GM12891 (cell line): ENCODE measurements at places on chromosomes 3 and 15.
A peak's percentile ranks its signal among the peaks of the same experiment; 100 is the strongest.

DNA sequence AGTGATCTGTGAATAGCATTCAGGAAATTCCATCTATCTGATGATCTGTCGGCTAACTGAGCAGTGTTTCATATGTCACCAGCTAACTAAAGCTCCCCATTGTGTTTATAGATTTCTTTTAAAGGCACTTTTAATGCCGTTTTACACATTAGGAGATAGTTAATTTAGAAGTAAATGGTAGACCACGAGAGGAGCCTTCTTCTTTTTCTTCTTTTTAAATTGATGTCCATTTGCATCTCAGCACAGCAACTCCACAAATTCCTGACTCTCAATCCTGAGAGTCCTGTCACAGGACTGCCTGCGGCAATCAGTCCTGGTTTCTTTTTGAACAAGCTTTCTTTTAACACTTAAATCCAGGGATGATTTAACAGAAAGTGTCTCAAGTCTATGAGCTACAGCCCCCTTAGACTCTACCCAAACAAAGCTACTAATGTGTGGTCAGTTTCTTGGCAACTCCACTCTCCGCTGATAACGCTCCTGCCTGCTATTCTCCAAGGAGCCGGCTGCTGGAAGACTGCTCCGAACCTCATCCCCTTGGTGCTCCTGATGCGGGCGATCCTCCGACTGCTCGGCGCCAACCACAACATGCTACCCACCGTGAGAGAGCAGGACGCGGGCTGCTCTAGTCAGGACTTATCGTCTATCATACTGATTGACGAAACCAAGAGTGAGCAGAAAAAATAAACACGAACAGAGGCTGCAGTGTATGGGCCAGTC is 421.4 kb downstream of the MECOM start:
- no peak for DNase-seq

DNA sequence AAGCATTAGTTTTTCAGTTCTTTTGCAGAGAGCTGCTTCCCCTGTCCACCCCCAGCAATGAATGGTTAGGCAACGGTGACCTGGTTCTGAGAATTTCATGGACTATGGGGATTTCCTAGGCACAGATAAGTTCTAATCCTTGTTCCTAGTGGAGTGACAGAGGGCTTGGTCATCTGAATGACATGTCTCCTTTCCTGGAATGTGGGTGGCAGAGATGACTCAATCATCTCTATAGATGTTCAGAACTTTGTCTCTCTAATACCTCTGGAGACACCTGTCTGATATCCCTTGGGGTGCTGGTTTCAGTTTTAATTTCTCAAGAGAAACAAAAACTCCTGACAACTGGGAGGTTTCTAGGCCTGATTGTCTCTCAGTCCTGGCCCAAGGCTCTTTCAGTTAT is 10.4 kb downstream of the PLA2G4E start:
- peak; percentile 47 for DNase-seq

DNA sequence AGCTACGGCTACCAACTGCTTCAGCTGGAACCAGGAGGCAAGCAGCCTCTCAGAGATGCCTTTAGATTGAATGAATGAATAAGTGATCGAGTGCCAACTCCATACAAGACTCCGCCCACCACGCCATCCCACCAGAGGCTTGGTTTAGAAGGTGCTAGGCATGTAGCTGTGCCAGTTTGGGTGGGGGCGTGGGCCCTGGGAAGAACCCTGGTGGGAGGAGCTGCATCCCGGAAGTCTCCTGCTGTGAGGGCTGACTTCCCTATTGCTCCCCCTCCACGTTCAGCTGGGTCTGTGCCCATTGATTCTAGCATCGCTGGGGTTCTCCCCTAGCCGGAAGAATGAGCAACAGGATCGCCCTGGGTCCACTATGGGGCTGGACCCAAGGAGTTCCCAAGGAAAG is 20.9 kb downstream of the LINGO1 start:
- DNase-seq, result no peak

DNA sequence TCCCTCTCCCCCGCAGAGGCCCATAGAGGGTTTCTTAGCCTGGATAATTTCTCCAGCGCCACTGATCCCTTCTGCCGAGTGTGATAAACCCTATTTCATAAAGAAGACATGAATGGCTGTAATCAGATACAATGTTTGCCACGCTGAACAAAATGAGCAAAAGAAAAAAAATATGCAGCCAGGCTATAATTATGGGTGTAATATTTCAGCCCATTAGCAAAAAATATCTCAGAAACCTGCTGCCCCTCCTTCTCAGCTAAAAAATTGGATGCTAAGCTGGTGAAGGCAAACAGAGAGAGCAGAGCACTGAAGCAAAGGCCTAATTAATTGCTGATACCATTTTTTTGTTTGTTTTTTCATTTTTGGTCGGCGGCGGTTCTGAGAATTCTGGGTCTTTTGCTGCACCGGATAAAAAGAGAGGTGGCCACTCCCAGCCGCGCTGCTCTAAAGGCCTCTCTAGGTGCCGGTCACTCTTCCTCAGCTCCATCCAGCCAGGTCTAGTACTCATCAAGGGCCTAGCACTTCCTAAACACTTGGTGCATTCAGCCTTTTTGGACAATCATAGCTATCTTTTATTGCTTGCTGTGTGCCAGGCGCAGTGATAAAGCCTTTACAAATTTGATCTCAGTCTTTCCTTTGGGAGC is 128.7 kb upstream of the TLE3 start:
- no peak for DNase-seq

DNA sequence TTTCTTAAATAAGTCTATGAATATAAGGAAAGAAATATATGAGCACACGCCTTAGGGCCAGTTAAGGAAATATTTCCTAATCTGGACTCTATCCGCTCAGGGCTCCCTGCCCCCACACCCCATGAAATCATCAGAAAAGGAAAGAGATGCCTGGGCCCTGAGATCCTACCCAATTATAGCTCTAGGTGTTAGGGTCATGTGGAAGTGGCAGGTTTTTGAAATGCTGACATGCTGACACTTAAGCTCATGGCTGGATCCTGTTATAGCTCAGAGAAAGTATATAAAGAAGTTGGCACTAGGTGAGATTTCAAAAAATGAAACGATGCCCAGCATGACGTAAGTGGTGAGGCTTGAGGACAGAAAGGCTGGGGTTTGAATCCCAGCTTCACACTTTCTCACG is 43.5 kb upstream of the AKAP13 start:
- no peak for DNase-seq

DNA sequence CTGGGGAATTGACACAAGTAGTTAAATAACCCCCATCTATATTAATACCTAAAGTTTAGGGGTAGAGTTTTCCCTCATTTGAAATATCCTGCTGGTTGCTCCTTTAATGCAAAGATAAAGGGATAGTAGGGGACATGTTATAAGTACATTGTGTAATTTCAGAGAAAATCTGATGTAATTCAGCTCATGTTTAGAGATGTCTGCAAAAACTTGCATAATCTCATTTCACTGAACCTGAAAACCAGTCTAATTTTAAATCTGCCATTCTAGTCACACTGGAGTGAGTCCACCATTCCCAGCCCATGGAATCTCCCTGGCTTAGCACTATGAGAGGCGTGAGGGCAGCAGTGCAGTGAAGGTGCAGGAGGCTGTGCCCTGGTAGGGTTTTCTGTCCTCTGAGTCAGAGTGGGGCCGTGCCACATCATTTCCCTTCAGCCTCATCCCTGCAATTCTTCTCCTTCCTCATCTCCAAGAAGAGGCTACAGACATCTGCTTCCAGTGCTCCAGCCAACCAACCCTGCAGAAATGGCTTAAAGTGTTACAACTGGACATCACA is 246.3 kb upstream of the UMPS start:
- no peak for DNase-seq

- no peak for DNase-seq
Measured at GRCh38 chr3:81470524-81471278, 290.7 kb downstream of the GBE1 start.

- DNase-seq, result no peak
Measured at GRCh38 chr3:197420115-197420514, 121.7 kb upstream of the DLG1 start.

DNA sequence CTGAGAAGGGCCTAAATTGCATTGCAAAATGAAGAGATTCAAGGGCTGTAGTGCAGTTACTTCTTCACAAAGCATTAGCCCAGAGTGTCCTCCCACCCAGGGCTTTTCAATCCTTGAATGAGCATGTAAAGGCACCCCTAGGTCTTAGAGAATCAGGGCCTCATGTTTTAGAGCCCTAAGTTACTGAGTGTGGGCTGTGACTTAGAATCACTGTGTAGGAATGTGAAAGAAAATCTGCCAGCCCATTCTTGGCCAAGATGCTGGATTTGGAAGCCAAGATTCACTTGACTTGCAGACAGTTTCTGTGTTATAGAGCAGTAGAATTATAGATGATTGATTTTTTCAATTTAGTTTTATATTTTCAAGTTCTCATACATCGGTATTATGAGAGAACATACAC is 153.2 kb downstream of the MYRIP start:
- no peak for DNase-seq

DNA sequence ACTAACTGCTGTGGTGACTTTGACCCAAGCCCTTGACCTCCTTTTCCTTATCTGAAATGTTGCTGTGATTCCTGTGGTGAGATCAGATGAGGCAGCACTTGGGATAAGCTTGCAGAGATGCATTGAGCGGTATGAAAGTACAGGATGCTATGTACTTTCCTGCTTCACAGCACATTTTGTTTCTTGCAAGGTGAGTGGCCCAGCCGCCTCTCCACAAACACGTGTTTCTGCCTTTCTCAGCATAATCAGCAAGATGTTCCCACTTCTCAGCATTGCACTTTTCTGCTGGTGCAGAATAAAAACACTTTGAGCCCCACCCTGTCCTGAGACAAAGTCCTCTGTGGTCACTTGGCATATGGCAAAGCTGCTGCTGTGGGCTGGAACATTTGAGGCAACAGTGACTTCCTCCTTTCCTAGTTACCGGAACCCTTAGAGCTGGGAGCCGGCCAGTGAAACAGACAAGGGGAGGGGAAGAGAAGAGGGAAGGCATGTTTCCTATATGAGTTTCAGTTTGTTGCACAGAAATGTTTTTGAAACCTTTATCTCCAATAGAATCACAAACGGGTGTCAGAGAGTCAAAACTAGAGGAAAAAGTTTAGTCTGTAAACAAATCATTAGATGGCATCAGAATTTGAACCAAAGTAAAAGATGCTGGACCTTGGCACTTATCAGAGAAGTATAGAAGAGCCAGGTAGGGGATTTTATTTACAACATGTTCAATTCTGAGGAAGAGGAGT is 5.0 kb downstream of the NUDT16 start:
- DNase-seq, result no peak

DNA sequence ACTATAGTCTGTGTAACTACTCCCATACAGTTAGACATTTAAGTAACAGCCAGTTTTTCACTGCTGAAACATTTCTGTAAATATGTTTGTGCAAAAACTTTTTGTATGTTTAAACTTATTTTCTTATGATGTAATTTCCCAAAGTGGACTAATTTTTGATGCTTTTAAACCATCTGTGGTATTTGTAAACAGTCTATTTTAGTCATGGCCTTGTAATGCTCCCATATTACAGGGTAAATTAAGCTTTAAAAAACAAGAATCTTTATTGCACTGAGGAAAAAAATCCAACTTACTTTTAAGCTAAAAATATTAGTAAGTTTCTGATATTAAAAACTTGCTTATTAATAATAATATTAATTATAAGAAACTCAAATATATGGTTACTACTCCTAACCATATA is 13.5 kb downstream of the CCDC14 start:
- DNase-seq, result no peak

GRCh38 chr15:33158366-33158765 is 36.1 kb downstream of the FMN1 start:
- DNase-seq, result no peak

GRCh38 chr3:115052906-115053305 is 94.2 kb downstream of the ZBTB20 start:
- no peak for DNase-seq

GRCh38 chr15:98231696-98232440 is 271.4 kb downstream of the ARRDC4 start:
- no peak for DNase-seq

GRCh38 chr3:158912188-158912587 is 110.3 kb downstream of the MFSD1 start:
- no peak for DNase-seq
